CD4-positive, alpha-beta memory T cell (primary cell): ENCODE measurements at places on chromosomes 16 and 17.

GRCh38 chr17:50430821-50431618 is 5.0 kb downstream of the ACSF2 start:
- H3K27ac ChIP-seq: no peak overlapping the region
- peaks cover 16% of the 10 kb centered on the region for H3K4me1 ChIP-seq
- DNase-seq: no peak
- no peaks in the 10 kb centered on the region for H3K27me3 ChIP-seq
- no peaks in the 10 kb centered on the region for H3K36me3 ChIP-seq
- H3K4me3 ChIP-seq: no peak overlapping the region

- no peak for DNase-seq
- H3K4me1 ChIP-seq: no peaks in the 10 kb centered on the region
- H3K27me3 ChIP-seq: no peaks in the 10 kb centered on the region
- H3K27ac ChIP-seq: no peak overlapping the region
- no peak overlapping the region for H3K4me3 ChIP-seq
These were observed 20.4 kb upstream of the WDR45B start for GRCh38 chr17:82668631-82669099.

- H3K36me3 ChIP-seq: no peaks in the 10 kb centered on the region
- no peak overlapping the region for H3K4me3 ChIP-seq
- no peak for DNase-seq
- H3K27me3 ChIP-seq: no peaks in the 10 kb centered on the region
These were observed 49.6 kb downstream of the ANKFY1 start for GRCh38 chr17:4214157-4214556.

GRCh38 chr17:70618641-70619040 is 449.3 kb downstream of the KCNJ2 start:
- H3K4me3 ChIP-seq: no peak overlapping the region
- DNase-seq: no peak
- H3K36me3 ChIP-seq: no peaks in the 10 kb centered on the region
- peaks cover 7% of the 10 kb centered on the region for H3K4me1 ChIP-seq

DNA sequence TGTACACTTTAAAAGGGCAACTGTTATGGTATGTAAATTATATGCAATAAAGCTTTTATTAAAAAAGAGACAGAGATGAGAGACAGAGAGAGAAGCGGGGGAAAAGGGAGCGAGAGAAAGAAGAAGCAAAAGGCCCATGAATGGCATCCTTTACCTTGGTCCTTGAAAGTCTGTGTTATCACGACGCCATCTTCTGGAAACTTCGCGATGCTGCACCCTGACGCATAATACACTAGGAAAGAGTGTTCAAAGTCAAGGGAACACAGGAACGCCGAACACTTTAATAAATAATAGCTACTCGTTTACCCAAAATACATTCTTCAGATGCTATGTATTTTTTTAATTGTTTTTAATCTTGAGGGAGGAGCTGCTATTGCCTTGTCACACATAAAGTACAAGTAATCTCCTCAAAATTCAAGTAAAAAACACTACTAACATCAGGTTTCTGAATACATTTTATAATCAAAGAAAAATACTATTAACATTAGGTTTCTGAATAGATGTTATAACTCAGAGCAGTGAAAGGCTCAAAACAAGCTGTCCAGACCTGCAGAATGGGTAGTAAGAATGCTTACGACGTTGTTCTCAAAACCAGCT is 23.0 kb upstream of the SLC38A8 start:
- peaks cover 84% of the 10 kb centered on the region for H3K36me3 ChIP-seq
- H3K4me1 ChIP-seq: no peaks in the 10 kb centered on the region
- no peaks in the 10 kb centered on the region for H3K27me3 ChIP-seq
- DNase-seq: no peak
- H3K27ac ChIP-seq: no peak overlapping the region

DNA sequence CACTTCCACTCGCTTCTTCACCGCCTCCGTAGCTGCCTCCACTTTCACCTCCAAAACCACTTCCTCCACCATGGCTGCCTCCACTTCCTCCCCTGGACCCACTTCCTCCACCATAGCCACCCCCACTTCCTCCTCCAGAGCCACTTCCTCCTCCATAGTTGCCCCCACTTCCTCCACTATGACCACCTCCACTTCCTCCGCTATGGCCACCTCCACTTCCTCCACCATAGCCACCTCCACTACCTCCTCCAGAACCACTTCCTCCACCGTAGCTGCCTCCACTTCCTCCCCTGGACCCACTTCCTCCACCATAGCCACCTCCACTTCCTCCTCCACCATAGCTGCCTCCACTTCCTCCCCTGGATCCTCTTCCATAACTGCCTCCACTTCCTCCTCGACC is 4.5 kb downstream of the KRT9 start:
- H3K27me3 ChIP-seq: peaks cover 7% of the 10 kb centered on the region
- H3K4me1 ChIP-seq: peaks cover 5% of the 10 kb centered on the region
- H3K4me3 ChIP-seq: no peak overlapping the region
- DNase-seq: no peak
- H3K36me3 ChIP-seq: no peaks in the 10 kb centered on the region
- no peak overlapping the region for H3K27ac ChIP-seq

DNA sequence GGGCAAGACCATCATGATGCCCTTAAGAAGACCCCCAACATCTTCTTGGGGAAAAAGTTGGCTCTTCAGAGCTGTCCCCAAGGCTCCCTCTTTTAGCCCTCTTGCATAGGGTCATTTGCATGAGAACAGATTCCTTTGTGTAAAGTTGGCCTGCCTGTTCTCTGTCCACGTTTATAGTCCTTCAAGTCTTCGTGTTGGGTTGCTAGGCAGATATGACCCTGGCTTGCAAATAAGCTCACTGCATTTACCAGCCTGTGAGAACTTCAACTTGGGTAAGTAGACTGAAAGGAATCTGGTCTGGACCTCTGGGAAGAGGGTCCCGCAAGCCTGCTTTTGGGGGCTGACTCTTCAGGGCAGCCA is 2.9 kb downstream of the ARSG start:
- no peaks in the 10 kb centered on the region for H3K36me3 ChIP-seq
- no peak for DNase-seq
- H3K27me3 ChIP-seq: no peaks in the 10 kb centered on the region
- H3K4me1 ChIP-seq: peaks cover 76% of the 10 kb centered on the region

- H3K27ac ChIP-seq: no peak overlapping the region
- no peaks in the 10 kb centered on the region for H3K36me3 ChIP-seq
- no peaks in the 10 kb centered on the region for H3K27me3 ChIP-seq
- no peaks in the 10 kb centered on the region for H3K4me1 ChIP-seq
- DNase-seq: no peak
- no peak overlapping the region for H3K4me3 ChIP-seq
These were observed 1.0 kb upstream of the MFAP4 start for GRCh38 chr17:19387921-19388521.

GRCh38 chr17:47604598-47604927 is 45.2 kb upstream of the KPNB1 start:
- H3K4me1 ChIP-seq: no peaks in the 10 kb centered on the region
- no peaks in the 10 kb centered on the region for H3K27me3 ChIP-seq
- H3K27ac ChIP-seq: no peak overlapping the region
- DNase-seq: no peak
- no peak overlapping the region for H3K4me3 ChIP-seq
- peaks cover 31% of the 10 kb centered on the region for H3K36me3 ChIP-seq

- no peak overlapping the region for H3K4me3 ChIP-seq
- H3K4me1 ChIP-seq: peaks cover 26% of the 10 kb centered on the region
- H3K36me3 ChIP-seq: no peaks in the 10 kb centered on the region
- no peak for DNase-seq
- no peak overlapping the region for H3K27ac ChIP-seq
- H3K27me3 ChIP-seq: peaks cover 25% of the 10 kb centered on the region
These were observed 82.6 kb downstream of the NOG start for GRCh38 chr17:56675876-56676660.

GRCh38 chr16:82135844-82136243 is 34.2 kb downstream of the MPHOSPH6 start:
- no peaks in the 10 kb centered on the region for H3K27me3 ChIP-seq
- no peak overlapping the region for H3K27ac ChIP-seq
- no peaks in the 10 kb centered on the region for H3K36me3 ChIP-seq
- H3K4me1 ChIP-seq: peaks cover 19% of the 10 kb centered on the region
- no peak overlapping the region for H3K4me3 ChIP-seq
- no peak for DNase-seq

GRCh38 chr16:35639233-35640205 is 2180.1 kb downstream of the TP53TG3F start:
- H3K27me3 ChIP-seq: no peaks in the 10 kb centered on the region
- no peak overlapping the region for H3K4me3 ChIP-seq

DNA sequence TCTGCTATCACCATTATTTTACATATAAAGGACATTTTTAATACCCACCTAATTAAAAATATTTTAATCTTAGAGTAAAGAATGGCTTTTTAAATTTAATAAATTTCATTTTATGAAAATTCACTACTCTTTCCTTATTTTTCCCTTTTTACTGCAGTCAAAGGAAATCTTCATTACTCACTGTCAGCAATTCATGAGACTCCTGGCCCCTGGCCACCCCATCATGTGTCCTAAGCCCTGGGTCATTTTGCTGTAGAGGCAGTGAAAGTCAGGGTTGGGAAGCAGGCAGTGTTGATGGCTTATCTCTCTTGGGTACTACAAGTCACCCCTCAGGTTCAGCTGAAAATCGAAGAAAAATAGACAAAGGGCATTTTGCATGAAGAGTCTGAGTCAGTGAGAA is 468.6 kb upstream of the CCL2 start:
- no peak for DNase-seq
- H3K36me3 ChIP-seq: no peaks in the 10 kb centered on the region
- H3K27me3 ChIP-seq: no peaks in the 10 kb centered on the region
- H3K4me3 ChIP-seq: no peak overlapping the region
- H3K4me1 ChIP-seq: no peaks in the 10 kb centered on the region
- H3K27ac ChIP-seq: no peak overlapping the region

DNA sequence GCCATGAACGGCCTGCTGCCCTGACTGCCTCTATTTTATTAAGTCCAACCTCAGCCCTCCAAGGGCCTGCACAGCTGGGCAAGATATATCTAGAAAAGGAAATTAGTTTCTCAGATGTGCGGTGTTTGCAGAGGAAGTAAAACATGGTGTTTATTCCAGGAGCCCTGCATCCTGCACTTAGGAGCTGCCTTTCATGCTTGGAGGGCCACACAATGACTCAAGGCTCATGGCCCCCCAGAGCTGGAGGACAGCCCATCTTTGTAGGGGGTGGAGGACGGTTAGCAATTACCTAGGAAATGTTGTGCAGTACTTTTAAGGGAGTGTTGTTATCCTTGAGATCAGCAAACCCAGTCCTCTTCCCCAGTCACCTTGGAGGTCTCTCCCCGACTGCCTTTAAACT is 80.5 kb downstream of the COPRS start:
- no peak overlapping the region for H3K27ac ChIP-seq
- H3K27me3 ChIP-seq: no peaks in the 10 kb centered on the region
- H3K4me1 ChIP-seq: no peaks in the 10 kb centered on the region
- no peak for DNase-seq

DNA sequence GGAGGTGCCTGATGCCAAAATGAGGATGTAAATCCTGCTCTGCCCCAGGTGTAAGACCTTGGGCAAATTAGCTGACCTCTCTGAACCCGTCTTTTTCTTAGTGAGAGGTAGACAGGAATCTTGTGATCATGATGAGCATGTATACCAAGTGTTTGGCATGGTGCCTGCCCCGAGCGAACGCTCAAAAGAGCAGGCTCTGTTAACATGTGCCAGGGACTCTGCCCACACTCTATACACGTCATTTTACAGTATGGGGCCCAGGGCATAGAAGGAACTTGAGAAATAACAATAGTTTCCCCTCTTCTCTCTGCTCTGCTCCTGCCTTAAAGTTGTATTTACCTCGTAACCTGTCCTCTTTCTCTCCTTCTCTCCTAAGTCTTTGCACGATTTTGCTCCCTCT is 9.3 kb upstream of the MAF start:
- H3K27me3 ChIP-seq: no peaks in the 10 kb centered on the region
- peaks cover 16% of the 10 kb centered on the region for H3K4me1 ChIP-seq
- no peak for DNase-seq
- no peak overlapping the region for H3K27ac ChIP-seq
- no peaks in the 10 kb centered on the region for H3K36me3 ChIP-seq
- H3K4me3 ChIP-seq: no peak overlapping the region

- H3K36me3 ChIP-seq: peaks cover 10% of the 10 kb centered on the region
- peaks cover 4% of the 10 kb centered on the region for H3K27me3 ChIP-seq
- H3K4me1 ChIP-seq: peaks cover 13% of the 10 kb centered on the region
- no peak for DNase-seq
- peak overlapping the region; percentile 89 for H3K4me3 ChIP-seq
These were observed 862 bp downstream of the ZNF232 start for GRCh38 chr17:5110816-5111215.

GRCh38 chr17:11917415-11917814 is 79.9 kb downstream of the ZNF18 start:
- H3K4me3 ChIP-seq: no peak overlapping the region
- H3K27ac ChIP-seq: no peak overlapping the region
- H3K4me1 ChIP-seq: no peaks in the 10 kb centered on the region
- DNase-seq: no peak

- H3K4me1 ChIP-seq: peaks cover 9% of the 10 kb centered on the region
- H3K4me3 ChIP-seq: no peak overlapping the region
- no peak for DNase-seq
- no peak overlapping the region for H3K27ac ChIP-seq
- no peaks in the 10 kb centered on the region for H3K27me3 ChIP-seq
These were observed 60.2 kb downstream of the RAI1 start for GRCh38 chr17:17741349-17742023.

DNA sequence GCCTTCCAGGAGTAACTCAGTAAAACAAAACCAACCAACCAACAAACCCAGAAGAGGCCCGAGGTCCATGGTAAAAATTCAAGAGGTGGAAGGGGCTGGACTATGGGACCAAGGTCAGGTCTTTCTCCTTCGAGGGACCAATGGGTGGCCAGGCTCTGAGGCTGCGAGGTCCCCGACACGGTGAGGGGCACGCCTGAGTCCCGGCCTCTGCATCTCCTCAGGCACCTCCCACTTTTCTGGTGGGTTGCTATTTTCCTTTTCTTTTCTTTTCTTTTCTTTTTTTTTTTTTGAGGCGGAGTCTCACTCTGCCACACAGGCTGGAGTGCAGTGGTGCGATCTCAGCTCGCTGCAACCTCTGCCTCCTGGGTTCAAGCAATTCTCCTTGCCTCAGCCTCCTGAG is 18.0 kb downstream of the CD7 start:
- peak; percentile 18 for DNase-seq
- no peak overlapping the region for H3K4me3 ChIP-seq
- H3K36me3 ChIP-seq: no peaks in the 10 kb centered on the region
- no peaks in the 10 kb centered on the region for H3K27me3 ChIP-seq
- peak overlapping the region; percentile 100 for H3K27ac ChIP-seq

DNA sequence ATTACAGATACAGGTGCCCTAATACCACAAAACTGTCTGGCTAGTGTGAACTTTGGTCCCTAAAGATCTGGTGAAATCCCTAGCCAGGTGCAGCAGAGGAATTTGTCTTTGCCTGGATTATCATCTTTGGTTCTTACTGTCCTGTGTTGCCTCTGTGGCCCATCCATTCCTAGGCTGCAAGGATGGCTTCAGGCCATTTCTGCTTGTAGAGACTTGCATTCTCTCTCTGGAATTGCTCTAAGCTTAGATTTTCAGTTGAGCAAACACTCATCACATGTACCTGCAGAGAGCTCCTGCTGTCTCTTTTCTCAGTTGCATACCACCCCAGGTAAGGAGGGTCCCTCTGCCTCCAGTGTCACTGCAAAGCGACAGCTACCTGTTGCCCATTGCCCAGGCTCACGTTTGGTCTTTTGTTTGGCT is 114.9 kb downstream of the PRKCA start:
- no peak overlapping the region for H3K4me3 ChIP-seq
- peaks cover 25% of the 10 kb centered on the region for H3K4me1 ChIP-seq
- H3K27me3 ChIP-seq: no peaks in the 10 kb centered on the region
- H3K27ac ChIP-seq: no peak overlapping the region

GRCh38 chr17:17416400-17417360 is 60.1 kb upstream of the MED9 start:
- no peaks in the 10 kb centered on the region for H3K36me3 ChIP-seq
- H3K4me1 ChIP-seq: peaks cover 15% of the 10 kb centered on the region
- H3K27me3 ChIP-seq: no peaks in the 10 kb centered on the region
- no peak overlapping the region for H3K27ac ChIP-seq
- H3K4me3 ChIP-seq: no peak overlapping the region
- peak; percentile 10 for DNase-seq
